ENCODE measurements at places on chromosomes 12 and 14. TPM values are rescaled to one million over a fixed set of nuclear protein-coding genes. Genes with fewer than 3 reads are reported as not detected.

MAPK1IP1L gene
- 51.8 TPM for total RNA-seq

APOLD1 gene
- total RNA-seq: 5.2 TPM

GUCY2C gene
- total RNA-seq: not detected

SLC38A6 gene
- total RNA-seq: 25.0 TPM

GRCh38 chr14:56552615-56553014, 27.0 kb upstream of the TMEM260 start:
- H3K4me3 ChIP-seq: no peak overlapping the region
- no peaks in the 10 kb centered on the region for H3K4me1 ChIP-seq
- no peaks in the 10 kb centered on the region for H3K36me3 ChIP-seq
- DNase-seq: no peak
- peaks cover 10% of the 10 kb centered on the region for H3K27me3 ChIP-seq

GRCh38 chr12:120722784-120723183, 2.8 kb upstream of the ACADS start:
- peaks cover 56% of the 10 kb centered on the region for H3K4me1 ChIP-seq
- no peak for DNase-seq
- H3K4me3 ChIP-seq: no peak overlapping the region
- peaks cover 72% of the 10 kb centered on the region for H3K36me3 ChIP-seq

DNA sequence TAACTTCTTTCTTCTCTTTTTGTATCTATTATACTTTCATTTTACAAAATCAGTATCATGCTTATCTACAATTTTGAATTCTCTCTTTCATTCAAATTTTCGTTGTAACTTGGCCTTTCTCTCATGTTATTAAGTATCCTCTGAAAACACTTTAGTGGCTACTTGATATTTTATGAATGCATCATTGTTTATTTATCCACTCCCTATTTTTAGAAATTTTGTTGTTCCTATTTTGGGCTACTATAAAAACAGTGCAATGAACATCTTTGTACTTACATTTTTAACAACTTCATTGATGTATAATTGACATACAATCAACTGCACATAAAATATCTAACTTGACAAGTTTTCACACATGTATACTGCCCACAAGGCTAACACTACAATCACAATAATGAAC, 44.0 kb upstream of the AMIGO2 start:
- H3K4me3 ChIP-seq: no peak overlapping the region
- no peaks in the 10 kb centered on the region for H3K4me1 ChIP-seq
- DNase-seq: no peak
- no peak overlapping the region for H3K27ac ChIP-seq

All from adrenal gland (tissue), 19 donors.